M059J (cell line): ENCODE measurements at places on chromosomes 11 and 22.
A peak's percentile ranks its signal among the peaks of the same experiment; 100 is the strongest.

- DNase-seq = peak; percentile 72
Measured at GRCh38 chr11:1382831-1383607, 6.7 kb upstream of the BRSK2 start.

- no peak for DNase-seq
Measured at GRCh38 chr11:67269401-67270255, 3.4 kb downstream of the GRK2 start.

DNA sequence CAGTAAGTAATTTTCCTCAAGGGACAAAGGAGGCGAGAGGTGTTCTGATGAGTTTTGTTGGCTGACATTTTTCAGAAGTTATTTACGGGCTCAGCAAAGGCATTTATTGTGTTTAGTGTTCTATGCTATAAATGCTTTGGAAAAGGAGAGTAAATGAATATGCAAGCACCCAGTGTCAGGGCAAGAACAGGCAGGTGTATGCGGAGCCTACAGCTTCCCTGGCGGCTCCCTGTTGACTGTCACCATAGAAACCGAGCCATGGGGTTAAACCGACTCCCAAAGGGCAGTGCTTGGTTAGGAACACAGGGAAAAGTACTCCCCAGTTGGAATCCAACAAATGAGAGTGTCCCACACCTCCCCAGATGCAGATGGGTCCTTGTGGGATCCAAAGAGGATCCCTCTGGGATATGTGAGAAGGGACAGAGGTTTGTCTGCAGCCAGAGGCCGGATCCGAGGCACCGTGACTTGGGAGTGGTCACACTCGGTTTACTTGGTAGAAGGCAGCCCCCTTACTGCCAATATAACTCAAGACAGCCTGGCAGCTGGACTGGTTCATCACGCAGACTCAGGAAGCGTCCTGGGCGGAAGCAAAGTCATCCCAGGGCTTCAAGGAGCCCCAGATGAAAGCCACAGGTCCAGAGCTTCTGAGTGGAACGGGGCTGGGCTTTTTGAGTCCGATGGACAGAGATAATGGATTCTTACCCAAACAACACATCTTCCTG, 329.7 kb downstream of the CTTN start:
- DNase-seq = no peak

DNA sequence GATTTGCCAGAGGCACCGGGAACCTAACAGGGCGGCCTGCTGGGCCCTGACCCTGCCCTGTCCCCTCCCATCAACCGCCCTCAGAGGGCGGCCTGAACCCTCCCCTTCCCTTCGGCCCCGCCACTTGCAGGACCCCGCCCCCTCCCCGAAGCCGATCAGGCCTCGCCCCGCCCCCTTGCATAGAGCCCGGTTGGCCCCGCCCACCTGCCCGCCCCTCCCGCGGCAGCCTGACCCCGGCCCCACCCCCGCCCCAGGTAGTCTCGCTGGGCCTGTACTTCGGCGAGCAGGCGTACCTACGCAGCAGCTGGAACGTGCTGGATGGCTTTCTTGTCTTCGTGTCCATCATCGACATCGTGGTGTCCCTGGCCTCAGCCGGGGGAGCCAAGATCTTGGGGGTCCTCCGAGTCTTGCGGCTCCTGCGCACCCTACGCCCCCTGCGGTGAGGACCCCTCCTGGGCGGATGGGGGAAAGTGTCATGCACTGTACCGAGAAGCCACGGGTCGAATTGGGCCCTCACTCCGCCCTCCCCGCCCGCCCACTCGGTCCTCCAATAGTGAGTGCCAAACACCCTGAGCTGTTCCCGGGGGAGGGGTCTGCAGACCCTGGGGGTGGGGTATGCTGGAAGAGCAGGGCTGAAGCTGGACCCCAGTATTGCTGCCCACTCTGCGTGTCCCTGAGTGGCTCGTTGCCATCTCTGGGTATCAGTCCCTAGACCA, 94.1 kb downstream of the CACNA1I start:
- no peak for DNase-seq

DNA sequence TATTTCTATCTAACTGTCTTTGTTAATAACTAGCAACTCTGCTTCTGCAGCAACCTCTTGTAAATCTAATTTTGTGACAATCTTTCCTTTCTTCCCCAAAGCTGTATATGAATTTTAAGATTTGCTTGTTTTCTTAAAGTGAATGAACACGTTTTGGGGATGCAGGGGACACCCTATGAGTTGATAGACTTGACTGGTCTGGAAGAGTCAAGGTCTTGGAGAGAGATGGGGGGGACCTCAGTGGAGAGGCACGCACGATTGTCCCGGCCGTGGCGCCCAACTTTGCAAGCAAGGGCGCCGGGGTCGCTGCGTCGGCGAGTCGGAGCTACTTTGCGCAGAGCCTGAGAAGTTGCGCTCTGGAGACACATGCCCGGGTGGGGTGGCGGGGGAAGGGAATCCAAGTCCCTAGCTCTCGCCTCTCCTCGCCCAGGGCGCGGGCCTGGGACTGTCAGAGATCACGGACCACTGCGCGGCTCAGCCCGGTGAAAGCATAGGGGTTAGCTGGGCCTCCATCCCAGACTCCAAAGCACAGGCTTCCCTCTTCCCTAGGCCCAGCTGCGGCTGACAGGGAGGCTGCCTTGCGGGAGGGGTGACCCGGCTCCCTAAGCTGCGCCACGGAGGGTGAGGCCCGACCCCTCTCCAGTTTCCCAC, 854 bp downstream of the ABCC8 start:
- no peak for DNase-seq

GRCh38 chr11:108496643-108497256, 1.4 kb downstream of the POGLUT3 start:
- peak; percentile 20 for DNase-seq

DNA sequence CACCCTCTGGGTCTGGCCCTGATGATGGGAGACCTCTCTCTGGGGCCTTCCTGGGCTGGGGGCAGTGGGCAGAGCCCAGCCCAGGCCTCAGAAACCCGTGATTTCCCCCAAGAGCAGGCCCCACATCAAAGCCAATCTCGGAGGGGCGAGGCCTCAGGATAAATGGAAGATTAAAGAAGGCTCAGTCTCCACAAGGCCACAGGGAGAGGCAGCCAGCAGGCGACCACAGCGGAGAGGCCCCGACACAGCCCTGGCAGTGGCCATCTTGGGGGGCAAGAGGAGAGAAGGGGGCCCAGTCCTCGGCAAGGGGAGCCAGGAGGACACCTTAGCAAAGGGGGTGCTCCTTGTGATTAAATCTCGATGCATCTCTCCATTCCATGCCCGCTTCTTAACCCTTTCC, 12.5 kb upstream of the CREB3L1 start:
- no peak for DNase-seq

DNA sequence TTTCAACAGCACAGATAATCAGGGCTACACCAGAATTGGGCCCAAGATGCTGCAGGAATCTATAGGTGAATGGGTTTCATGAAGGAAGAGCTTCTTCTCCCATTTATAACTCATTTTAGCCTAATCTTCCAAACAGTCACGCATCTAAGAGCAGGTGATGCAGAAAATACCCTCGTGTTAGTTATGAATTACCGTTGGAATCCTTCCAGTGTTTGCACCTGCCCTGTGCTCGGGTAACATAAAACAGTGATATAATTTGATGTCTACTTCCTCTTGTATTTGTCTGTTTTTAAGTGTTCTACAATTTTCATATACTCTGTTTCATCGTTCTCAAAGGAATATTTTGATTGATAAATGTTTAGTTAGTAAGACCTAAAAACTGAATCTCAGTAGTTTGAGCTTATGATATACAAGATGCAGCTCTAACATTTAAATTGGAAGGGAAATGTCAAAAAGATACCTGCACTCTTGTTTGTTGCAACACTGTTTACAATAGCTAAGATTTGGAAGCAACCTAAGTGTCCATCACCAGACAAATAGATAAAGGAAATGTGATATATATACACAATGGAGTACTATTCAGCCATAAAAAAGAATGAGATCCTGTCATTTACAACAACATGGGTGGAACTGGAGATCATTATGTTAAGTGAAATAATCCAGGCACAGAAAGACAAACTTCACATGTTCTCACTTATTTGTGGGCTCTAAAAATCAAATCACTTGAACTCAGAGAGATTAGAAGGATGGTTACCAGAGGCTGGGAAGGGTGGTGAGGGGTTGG, 42.1 kb downstream of the PPARA start:
- no peak for DNase-seq

- DNase-seq = no peak
Measured at GRCh38 chr11:76987203-76987602, 47.0 kb upstream of the B3GNT6 start.

GRCh38 chr11:46427364-46427763, 35.8 kb upstream of the CHRM4 start:
- no peak for DNase-seq

DNA sequence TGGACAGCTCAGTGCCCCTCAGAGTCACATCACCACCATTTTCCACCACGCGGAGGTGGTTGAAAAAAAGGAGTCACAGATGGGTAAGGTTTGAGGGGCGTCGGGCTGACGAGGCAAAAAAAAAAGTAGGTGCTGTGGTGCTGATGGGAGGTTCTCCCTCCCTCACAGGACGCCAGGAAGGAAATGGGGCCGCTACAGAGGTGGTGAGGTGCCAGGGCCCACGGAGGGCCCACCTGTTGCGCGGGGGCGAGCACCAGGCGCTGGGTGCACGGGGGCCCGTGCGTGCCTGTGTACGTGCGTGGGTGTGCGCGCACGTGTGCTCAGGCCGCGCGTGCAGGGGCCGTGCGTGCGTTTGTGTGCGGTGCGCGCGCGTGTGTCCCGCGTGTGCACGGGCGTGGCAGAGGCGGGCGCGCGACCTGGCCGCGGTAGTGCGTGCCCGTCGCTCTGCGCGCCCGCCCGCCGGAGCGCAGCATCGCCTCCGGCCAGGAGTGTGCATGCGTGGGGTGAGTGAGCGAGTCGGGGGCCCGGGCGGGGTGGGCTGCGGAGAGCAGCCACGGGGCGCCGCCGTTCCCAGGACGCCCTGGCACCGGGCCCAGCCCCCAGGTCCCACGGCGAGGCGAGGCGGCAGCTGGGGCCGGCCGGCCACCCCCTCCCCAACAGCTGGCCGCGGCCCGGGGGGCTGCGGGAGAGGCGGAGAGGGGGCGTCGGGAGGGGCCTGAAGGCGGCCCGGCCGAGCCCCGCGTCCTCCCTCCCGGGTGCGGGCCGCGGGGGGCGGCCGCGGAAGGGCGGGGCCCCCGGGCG, 2.8 kb downstream of the PDGFB start:
- DNase-seq = no peak

- DNase-seq = peak; percentile 63
Measured at GRCh38 chr11:65225279-65226102, 36.3 kb upstream of the POLA2 start.

- no peak for DNase-seq
Measured at GRCh38 chr22:31627223-31627731, 34.7 kb downstream of the PISD start.

DNA sequence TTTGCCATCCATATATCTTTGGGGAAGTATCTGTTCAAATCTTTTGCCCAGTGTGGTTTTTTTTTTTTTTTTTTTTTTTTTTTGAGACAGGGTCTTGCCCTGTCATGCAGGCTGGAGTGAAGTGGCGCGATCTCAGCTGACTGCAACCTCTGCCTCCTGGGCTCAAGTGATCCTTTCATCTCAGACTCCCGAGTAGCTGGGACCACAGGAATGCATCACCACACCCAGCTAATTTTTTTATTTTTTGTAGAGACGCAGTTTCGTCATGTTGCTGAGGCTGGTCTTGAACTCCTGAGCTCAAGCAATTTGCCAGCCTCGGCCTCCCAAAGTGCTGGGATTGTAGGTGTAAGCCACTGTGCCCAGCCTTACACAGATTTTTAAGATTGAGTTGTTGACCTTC, 4.8 kb upstream of the FAM118A start:
- DNase-seq = peak; percentile 31

DNA sequence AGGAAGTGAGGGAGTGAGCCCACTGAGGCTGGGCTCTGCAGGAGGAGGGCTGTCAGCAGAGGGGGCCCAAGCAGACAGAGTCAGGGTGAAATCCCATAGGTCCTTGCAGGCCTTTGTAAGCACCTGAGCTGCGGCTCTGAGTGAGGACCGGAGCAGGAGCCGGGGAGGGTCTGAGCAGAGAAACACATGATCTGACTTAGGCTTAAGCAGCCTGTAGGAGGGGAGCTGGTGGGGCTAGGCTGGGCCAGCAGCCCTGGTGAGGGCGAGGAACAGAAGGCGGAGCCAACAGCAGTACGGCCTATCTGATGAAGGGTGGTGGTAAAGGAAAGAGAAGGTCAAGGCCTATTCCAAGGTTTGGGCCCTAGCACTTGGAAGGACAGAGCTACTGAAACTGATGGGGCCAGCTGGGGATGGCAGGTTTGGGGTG, 26.9 kb upstream of the CBX7 start:
- DNase-seq = no peak

- DNase-seq = peak; percentile 47
Measured at GRCh38 chr11:2531277-2531986, 86.6 kb downstream of the KCNQ1 start.

GRCh38 chr11:64803846-64804345, 882 bp upstream of the MAP4K2 start:
- no peak for DNase-seq

GRCh38 chr22:49724893-49725489, 102.7 kb downstream of the BRD1 start:
- DNase-seq = peak; percentile 26

DNA sequence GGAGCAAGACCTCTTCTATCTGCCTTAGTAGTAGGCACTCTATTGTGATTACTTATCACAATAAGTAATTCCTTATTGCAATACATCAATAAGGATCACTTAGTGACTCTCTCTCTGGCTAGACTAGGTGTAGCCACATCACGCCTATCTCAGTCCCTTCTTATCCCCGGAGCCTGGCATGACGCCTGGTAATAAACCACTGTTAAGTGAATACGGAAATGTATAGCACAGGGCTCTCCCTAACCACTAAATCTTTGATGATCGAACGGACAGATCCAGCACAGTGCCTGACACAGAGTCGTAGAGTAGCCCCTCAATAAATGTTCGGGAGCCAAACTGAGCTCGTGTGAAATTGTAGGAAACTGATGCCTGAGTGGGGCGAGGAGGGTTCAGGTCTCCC, 143.3 kb downstream of the FBXO7 start:
- DNase-seq = no peak

DNA sequence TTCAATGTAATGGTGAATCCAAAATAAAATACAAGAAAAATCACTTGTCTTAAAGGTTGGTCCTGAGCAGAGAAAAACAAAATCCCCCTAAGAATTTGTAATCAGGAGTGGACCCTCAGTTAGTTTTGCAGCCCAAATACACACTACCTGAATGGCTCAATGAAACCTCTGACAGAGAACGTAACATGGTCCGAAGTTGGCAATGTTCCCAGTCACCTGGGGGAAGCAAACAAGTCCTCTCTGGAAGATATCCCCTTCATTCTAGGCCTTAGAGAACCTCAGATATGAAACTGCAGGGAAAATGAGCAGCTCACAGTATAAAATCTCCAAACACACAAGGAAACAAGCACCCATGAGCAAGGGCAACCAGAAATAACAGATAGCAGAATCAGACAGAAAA, 58.2 kb downstream of the MORC2 start:
- DNase-seq = no peak

DNA sequence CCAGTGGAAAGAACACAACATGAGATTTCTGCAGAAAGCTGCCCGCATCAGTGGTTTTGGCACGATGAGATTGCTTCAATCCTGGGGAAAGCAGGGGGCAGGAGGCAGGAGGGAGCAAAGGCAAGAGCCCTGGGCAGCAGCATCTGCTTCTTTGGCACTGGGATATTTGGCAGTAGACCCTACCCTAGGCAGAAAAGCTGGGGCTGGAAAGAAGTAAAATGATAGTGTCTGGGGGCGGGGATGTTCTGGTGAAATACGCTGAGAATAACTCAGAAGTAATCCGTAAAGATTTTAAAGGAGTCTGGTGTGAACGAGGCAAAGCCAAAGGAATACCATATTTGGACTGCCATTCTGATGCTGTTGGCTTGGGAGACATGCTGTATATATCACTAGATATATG, 62.0 kb downstream of the FAM76B start:
- no peak for DNase-seq
